ENCODE measurements at places on chromosomes 3 and 15.

- DNase-seq = no peak
Observed at GRCh38 chr3:182259579-182259978, 533.7 kb upstream of the ATP11B start.

DNA sequence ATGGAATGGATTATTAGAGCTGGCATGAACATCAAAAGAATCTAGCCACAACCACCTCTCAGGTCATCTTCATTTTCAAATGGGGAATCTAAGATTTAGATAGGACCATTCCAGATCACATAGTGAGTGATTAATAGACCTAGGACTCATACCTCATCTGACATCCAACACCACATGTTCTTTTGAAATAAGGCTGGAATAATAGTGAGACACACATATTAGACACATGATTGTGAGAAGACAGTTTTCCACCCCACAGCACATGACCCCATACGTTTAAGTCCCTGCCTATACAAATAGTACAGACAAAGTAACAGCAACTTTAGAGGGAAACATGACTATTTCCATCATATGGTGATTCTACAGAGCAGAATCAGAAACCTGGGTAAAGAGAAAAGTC lies 344.7 kb upstream of the TPRG1 start:
- DNase-seq = no peak

DNA sequence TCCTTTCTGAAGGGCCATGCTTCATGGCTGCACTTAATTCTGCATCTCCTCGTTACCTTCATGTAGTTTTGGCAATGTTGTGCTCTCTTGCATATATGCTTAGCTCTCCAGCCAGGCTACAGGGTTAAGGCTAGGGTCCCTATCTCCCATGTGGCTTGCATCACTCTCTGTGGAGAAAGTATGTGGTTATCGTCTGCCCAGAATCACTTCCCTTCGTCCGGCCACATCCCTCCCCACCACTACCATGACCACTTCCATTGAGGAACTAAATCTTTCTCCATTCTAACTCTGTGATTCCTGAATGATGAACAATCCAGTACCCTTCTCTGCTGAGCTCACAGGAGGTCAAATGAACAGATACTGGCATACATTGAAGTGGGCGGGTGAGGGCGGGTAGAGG lies 34.0 kb downstream of the WWTR1 start:
- DNase-seq = no peak

DNA sequence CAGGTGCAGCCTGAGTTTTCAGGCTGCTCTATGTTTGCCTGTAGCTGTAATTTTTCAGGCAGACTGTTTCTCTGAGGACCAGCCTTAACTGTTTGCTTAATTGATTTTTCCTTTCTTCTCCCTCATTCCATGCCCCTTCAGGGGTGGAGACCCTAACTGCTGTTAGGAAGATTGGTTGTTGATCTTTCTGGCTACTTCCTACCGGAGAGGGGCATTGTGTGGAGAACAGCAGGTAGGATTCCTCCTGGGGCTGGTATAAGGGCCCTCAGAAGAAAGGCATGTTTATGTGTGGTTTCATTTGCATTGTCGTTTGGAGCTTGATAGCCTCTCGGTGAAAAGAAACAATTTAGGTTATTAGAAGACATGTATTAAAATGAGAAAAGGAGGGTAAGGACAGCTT lies 56.9 kb upstream of the GOLGA6L2 start:
- DNase-seq = no peak

GRCh38 chr15:72566973-72567372 lies 87.5 kb upstream of the GOLGA6B start:
- DNase-seq = no peak

DNA sequence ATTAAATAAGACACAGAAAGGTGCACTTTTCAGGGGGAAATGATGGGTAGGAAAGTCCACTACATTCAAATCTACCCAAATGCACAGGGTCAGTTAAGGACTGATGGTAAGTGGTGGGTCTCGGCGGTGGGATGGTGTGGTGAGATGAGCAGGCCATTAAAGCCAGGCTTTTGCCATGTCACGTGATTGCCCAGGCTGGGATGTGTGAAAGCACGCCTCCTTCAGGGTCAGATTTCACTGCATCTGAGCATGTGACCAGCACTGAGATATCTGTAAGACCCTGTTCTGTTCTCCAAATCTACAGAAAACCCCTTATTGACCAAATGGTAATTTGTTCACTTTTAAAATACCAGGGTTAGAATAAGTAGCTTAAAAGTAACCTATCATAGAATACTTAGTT lies 301.5 kb downstream of the MEX3B start:
- DNase-seq = no peak

- DNase-seq = no peak
Observed at GRCh38 chr3:109018828-109019227, 65.1 kb upstream of the GUCA1C start.

GRCh38 chr3:14299767-14300166 lies 102.6 kb upstream of the SLC6A6 start:
- no peak for DNase-seq

- no peak for DNase-seq
Observed at GRCh38 chr3:111895071-111895470, 36.0 kb downstream of the PHLDB2 start.

DNA sequence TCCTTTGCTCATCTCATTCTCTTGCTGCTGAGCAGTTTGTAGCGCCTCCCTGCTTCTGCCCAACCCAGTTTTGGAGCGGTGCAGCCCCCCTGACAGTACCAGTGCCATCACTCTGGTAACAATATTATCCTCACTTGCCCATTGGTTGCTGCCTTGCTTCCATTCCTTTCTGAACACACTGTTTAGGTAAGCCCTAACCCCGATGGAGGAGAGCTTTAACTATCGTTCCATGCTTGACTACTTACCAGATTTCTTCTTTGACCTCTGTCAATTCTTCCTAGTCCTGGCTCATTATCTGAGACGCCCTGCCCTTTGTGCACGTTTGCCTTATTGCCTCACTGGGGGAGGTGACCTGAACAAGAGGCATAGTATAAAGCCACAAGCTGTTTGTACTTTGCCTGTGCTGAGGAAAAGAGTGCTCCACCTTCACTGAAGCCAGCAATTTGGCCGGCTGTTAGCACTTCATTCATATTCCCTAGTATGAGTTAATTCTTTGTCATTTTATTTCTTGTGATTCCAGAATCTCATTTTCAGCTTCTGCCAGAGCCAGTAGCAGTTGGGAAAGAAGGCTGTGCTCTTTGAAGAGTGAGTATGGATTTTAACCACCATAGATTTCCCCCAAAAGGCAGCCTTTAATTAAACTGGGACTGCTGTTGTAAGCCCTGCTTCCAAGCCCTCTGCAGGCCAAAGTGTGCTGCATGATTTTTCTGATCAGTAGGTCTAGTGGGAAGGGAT lies 11.9 kb downstream of the ABHD6 start:
- DNase-seq = no peak

GRCh38 chr3:99962703-99963102 lies 145.0 kb downstream of the CMSS1 start:
- DNase-seq = no peak

DNA sequence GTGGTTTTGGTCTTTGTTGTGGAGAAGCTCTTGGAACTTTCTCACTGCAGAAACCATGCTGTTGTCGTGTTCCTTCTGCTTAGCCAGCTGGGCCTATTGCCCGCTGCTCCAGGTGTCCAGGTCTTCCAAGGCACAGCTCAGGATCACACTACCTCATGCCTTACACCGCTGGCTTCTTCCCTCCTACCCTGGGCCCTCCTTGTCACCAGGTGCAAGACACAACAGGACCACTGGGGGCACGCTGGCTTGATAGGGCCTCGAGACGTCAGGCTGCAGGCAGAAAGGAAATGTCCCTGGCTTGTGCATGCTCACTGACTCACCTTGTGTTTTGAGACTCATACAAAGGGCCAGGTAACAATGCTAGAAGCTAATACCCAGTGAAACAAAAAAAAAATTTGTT lies 32.3 kb downstream of the PAQR9 start:
- DNase-seq = no peak

GRCh38 chr3:177300039-177300833 lies 103.0 kb upstream of the TBL1XR1 start:
- no peak for DNase-seq

GRCh38 chr15:39582977-39583595 lies 2.2 kb downstream of the THBS1 start:
- no peak for DNase-seq

GRCh38 chr3:122271246-122271898 lies 53.7 kb upstream of the CSTA start:
- DNase-seq = no peak

DNA sequence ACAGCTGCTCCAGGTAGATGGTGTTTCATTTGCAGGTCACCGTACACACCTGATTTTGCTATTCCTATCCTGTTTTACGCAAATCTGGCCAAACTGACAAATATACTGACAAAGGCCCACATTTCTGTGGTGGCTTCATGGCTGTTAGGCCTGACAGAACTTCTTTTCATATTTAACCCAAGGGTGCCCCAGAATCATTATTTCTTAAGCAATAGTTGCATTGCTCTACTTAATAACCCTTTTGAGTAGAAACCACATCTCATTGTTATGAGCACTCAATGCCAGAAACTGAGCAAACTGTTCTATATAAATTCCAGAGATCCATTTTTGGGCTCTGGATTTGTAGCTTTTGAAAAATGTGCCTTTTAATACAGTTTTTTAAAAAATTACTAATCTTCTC lies 19.4 kb downstream of the ASTE1 start:
- no peak for DNase-seq

- DNase-seq = no peak
Observed at GRCh38 chr3:134694466-134694865, 43.6 kb upstream of the KY start.

DNA sequence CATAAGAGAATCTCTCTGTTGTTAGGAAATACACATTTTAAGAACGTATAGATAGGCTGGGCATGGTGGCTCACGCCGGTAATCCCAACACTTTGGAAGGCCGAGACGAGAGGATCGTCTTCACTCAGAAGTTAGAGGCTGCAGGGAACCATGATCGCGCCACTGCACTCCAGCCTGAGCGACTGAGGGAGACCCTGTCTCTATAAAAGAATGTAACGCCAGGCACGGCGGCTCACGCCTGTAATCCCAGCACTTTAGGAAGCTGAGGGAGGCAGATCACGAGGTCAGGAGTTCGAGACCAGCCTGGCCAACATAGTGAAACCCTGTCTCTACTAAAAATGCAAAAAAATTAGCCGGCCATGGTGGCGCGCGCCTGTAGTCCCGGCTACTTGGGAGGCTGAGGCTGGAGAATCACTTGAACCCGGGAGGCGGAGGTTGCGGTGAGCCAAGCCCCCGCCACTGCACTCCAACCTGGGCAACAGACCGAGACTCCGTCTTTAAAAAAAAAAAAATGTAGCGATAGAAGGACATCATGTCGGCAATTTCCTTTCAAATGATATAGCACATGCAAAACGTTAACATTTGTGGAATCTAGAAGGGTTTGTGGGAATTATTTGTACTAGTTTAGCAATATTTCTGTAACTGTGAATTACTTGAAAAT lies 730 bp upstream of the RPL14 start:
- DNase-seq = no peak

- no peak for DNase-seq
Observed at GRCh38 chr3:27545061-27545460, 60.9 kb upstream of the SLC4A7 start.

DNA sequence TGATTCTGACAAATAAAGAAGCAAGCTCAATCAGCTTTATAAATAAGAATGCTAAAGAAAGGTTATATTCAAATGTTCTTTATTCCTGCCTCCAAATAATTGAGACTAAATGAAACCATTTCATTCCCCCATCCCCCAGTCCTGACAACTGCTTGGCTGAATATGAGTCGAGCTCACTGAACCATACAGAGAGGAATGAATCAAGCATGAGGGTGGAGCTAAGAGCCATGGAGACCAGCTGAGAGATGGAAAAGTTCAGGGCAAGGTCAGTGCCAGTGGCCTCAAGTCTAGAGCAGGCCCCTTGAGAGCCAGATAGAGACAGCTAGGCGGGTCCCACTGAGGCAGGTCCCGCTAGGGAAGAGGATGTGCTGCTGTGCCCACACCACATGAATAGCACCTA lies 188.7 kb upstream of the EIF1B start:
- DNase-seq = no peak

GRCh38 chr3:187698499-187699399 lies 3.6 kb downstream of the RTP2 start:
- DNase-seq = no peak

- DNase-seq = no peak
Observed at GRCh38 chr3:16838561-16838960, 46.2 kb upstream of the PLCL2 start.

DNA sequence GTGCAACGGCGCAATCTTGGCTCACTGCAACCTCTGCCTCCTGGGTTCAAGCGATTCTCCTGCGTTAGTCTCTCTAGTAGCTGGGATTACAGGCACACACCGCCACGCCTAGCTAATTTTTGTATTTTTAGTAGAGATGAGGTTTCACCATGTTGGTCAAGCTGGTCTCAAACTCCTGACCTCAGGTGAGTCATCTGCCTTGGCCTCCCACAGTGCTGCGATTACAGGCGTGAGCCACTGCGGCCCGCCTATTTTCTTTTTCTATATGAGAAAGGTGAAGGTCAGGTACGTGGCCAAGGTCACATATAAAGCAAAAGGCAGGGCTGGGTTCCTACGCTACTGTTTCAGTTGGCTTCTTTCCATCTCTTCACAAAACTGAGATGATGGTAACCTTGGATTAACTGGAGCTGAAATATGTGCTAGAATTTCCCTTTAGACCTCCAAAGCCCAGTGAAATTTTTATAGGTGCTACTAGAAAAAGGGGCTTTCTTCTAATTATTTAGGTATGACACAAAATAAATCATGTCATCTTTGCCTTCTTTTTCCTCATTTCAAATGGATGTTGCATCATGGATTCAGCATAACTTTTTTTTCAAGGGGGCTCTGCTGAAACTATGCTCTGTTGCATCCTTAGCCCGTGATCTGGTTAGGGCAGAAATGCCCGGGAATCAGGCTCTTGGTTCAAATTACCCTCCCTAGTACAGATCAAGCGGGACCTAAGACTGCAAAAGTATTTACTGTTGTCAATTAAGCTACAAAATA lies 68.5 kb downstream of the MYO1E start:
- no peak for DNase-seq

DNA sequence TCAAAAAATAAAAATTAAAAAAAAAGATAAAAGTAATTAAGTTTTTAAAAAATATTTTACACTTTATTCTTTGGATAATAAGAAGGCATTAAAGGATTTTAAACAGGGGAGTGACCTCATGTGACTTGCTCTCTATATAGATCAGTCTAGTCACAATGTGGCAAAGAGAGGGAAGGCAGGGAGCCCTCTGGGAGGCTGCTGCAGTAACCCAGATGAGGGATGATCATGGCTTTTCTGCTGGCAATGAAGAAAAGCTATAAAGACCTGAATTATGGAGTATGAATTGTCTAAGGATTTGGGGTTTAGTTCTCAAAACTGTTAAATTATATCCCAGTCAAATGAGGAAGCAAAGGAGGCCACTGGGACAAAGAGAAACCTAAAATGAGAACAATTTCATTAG lies 58.1 kb downstream of the SUMF1 start:
- DNase-seq = no peak

DNA sequence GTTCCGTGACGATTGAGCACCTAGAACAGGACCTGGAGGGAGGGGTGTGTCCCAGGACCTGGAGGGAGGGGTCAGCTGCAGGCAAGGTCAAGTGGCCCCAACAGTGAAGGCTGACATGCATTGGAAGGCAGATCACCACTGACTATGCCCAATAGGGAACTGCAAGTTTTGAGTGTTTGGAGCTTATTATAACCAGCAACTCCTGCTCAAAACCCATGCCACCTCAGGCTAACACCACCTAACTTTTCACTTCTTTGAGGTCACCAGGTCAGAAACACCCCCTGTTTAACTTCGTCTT lies 93.1 kb downstream of the MYLK start:
- DNase-seq = no peak

GRCh38 chr3:153210146-153210545 lies 48.1 kb downstream of the RAP2B start:
- no peak for DNase-seq

All from stimulated activated CD8-positive, alpha-beta memory T cell treated with anti-CD3 and anti-CD28 coated beads, Interleukin-7, amount 100 ng/mL, for 1 hour (primary cell).